ENCODE measurements at places on chromosomes 16 and 17.

- DNase-seq: peak; percentile 36
Observed at GRCh38 chr17:69246726-69247375, 18.2 kb upstream of the ABCA10 start.

- DNase-seq: peak; percentile 88
Observed at GRCh38 chr16:19118938-19119431, 5.2 kb downstream of the ITPRIPL2 start.

GRCh38 chr17:49987681-49988441 lies 7.2 kb downstream of the DLX3 start:
- no peak for DNase-seq

GRCh38 chr16:35747658-35748455 lies 2288.4 kb downstream of the TP53TG3F start:
- DNase-seq: no peak

GRCh38 chr16:14378689-14379467 lies 251.2 kb downstream of the PARN start:
- DNase-seq: peak; percentile 77

DNA sequence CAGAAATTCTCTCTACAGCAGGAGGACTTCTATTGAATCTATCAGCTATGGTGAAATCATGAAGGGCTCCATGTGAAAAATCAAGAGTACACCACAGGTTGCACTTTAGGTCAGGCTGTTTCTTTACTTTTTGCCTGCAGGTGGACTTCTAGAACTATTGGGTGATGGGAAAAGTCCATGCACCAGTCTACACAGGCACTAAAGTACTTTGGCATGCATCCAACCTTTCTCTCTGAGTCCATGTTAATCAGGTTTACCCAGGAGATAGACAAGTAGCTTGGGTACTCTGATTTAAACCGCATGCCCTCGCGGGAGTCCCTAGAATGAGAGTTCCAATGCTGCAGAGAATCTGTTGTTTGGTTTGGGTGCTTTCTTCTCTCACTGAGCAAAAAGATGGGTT lies 9.1 kb upstream of the ANKFN1 start:
- DNase-seq: no peak

GRCh38 chr16:68739964-68740627 lies 3.0 kb downstream of the CDH1 start:
- DNase-seq: no peak

DNA sequence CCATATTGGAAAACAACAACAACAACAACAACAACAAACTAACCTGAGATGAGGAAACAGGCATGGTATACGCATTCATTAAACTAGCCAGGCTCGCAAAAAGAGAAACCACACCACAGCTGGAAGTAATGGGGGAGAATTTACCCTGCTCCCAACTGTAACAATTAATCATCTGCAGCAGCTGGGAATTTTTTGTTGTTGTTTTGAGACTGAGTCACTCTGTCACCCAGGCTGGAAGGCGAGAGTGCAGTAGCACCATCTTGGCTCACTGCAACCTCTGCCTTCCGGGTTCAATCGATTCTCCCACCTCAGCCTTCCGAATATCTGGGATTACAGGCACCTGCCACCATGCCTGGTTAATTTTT lies 16.3 kb downstream of the PRPSAP1 start:
- peak; percentile 35 for DNase-seq

GRCh38 chr16:2091547-2092255 lies 43.9 kb downstream of the TSC2 start:
- no peak for DNase-seq

Measured in fibroblast of skin of right biceps (primary cell).